ENCODE measurements at places on chromosomes 12 and 14.

GRCh38 chr12:29518407-29518806 is 20.9 kb upstream of the OVCH1 start:
- DNase-seq: no peak

- DNase-seq: no peak
Measured at GRCh38 chr12:51910691-51911090, 3.4 kb downstream of the ACVRL1 start.

- no peak for DNase-seq
Measured at GRCh38 chr12:25713264-25713663, 160.2 kb upstream of the LMNTD1 start.

DNA sequence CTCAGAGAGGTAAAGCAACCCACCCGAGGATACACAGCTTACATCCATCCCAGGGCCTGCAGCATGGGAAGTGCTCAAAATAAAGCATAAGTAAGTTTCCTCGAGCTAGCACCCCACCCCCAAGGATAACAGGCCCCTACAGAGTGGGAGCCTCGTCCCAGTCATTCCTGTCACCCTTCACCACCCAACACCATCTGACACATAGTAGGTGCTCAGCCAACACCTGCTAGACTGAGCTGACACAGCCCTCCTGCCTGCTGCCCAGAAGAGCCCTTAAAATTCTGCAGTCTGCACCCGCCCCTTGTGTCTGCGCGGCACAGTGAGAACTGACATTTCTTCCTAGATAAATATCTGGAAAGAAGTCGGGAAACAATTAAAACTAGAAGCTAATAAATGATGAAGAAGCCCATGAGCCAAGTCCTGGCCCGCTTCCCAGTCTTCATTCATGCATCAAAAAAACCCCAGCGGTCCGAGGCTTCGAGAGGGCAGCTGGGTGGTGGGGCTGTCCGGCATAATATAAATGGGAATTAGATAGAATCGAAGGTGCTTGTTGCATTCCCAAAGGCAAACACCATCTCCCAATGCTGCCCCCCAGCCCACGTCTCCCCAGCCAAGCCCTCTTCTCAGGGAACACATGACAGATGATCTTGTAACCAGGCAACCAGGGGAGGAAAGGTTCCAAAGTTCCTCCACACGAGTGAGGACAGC is 76.2 kb downstream of the BCL11B start:
- DNase-seq: no peak

DNA sequence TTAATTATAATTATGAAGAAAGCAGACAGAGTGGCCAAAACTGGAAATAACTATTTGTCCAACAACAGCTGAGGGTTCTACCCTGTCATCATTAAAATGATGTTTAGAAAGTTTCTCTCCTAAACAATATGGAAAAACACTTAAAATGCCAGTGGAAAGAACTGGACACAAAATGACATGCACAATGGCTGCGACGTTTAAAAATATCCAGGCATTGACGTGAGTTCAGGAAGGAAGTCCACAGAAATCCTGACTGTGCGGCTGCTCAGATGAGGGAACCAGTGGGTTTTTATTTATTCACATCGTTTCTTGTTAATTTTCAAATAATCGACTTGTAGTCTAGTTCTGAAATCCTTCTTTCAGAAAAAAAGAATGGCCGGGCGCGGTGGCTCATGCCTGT is 58.3 kb downstream of the CCNK start:
- DNase-seq: no peak

DNA sequence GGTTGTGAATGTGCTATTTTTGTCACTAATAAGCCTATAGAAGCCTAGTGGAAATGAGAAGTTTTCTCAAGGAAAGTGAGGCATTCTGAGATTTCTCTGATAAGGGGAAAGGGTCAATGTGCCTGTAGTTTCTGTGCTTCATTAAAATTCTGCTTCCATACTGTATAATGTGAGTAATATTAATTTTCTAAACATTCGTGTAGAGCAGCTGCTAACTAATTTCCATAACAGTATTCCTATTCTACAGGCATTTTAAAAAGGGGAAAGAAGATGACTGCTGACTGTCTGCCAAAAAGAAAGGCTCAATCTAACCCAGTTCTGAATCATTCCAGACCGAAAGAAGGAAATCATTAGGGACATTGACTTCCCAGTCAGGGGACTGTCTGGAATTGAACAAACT is 293.3 kb upstream of the TMPO start:
- DNase-seq: no peak

DNA sequence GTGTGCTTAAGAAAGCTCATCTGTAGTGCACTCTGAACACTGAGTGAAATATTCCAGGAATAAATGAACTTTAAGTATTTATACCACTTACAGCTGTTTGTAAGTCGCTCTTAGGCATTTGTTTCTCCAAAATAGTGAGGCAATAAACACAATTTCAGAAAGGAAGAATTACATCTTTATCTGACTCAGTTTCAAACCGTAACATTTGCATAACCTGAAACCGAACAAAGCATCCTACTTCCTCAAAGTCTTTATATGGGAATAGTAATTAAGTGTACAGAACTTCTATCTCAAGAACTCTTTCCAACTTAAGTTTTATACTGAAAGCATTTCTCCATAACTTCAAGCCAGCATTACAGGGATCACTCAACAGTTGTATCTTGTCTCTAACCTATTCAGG is 58.4 kb downstream of the SOX5 start:
- no peak for DNase-seq

DNA sequence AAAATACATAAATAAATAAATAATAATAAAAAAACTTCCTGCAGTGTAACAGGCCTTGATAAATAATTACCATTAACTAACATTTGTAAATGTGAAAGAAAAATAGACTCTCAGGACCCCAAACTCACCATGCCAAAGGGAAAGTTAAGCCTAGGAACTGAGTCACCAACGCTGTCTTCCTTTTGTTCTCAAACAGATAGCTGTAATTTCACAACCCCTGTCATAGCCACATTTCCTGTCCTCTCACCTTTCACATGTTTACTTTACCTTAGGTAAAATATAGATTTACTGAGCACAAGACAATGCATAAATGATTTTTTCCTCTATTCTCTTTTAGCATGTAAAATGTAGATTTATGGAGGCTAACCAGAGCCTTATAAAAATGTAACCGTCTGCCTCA is 35.9 kb upstream of the CHST11 start:
- DNase-seq: no peak

GRCh38 chr12:111056618-111057521 is 136.5 kb upstream of the MYL2 start:
- DNase-seq: no peak

DNA sequence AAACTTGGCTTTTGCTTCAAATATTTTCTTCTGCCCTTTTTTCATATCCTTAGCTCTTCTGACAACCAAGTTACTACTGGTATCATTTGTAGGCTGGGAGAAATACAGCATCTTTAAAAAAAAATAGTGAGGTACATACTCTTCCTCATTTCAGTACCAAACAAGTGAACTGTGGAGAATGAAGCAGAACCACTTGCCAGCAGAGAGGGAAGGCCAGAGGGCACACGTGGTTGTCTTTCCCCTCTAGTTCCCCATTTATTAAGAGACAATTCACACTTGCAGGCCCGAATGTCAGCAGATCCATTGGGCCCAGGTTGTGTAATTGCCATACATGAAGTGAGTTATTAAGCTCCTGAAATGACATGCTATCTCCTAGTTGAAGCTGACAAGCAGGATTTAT is 3.2 kb downstream of the SUSD6 start:
- DNase-seq: no peak

- no peak for DNase-seq
Measured at GRCh38 chr14:99720941-99721791, 37.1 kb downstream of the CYP46A1 start.

GRCh38 chr12:3527181-3527580 is 36.2 kb downstream of the PRMT8 start:
- no peak for DNase-seq

- DNase-seq: no peak
Measured at GRCh38 chr12:119182701-119183493, 4.2 kb downstream of the HSPB8 start.

All from HEK293T (cell line).